ENCODE measurements at places on chromosomes 12 and 14.

DNA sequence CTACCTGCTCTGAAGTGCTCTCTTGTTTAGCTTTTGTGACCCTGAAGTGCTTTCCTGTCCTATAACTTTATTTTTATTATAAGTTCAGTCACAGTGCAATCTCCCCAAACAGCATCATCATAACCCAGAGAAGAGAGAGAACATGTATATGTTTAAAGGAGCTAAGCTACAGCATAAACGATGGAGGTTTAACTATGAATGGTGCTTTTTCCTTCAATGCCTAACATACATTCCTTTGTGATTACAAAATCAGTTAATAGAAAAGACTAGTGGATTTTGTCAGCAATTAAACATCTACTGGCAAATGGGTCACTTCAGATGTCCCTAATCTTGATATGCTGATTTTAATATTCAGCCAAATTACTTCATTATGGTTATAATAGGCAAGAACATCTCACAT is 46.4 kb downstream of the ZFYVE21 start:
- DNase-seq: no peak

GRCh38 chr12:54195737-54196347 is 7.1 kb upstream of the SMUG1 start:
- DNase-seq: no peak

- DNase-seq: no peak
Observed at GRCh38 chr14:20754308-20754707, 8.6 kb downstream of the EDDM3A start.

DNA sequence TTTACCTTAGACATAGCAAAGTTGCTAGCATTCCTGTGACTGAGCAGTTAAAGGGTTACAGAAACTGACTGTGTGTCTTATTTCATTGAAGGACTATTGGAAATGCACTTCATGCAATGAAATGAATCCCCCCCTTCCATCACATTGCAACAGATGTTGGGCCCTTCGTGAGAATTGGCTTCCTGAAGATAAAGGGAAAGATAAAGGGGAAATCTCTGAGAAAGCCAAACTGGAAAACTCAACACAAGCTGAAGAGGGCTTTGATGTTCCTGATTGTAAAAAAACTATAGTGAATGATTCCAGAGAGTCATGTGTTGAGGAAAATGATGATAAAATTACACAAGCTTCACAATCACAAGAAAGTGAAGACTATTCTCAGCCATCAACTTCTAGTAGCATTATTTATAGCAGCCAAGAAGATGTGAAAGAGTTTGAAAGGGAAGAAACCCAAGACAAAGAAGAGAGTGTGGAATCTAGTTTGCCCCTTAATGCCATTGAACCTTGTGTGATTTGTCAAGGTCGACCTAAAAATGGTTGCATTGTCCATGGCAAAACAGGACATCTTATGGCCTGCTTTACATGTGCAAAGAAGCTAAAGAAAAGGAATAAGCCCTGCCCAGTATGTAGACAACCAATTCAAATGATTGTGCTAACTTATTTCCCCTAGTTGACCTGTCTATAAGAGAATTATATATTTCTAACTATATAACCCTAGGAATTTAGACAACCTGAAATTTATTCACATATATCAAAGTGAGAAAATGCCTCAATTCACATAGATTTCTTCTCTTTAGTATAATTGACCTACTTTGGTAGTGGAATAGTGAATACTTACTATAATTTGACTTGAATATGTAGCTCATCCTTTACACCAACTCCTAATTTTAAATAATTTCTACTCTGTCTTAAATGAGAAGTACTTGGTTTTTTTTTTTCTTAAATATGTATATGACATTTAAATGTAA is 31.5 kb downstream of the MDM2 start:
- no peak for DNase-seq

GRCh38 chr12:76491292-76491691 is 68.3 kb downstream of the OSBPL8 start:
- no peak for DNase-seq

- DNase-seq: no peak
Observed at GRCh38 chr12:66596199-66596598, 82.7 kb downstream of the GRIP1 start.

GRCh38 chr14:74836251-74836960 is 39.5 kb downstream of the PROX2 start:
- DNase-seq: no peak

DNA sequence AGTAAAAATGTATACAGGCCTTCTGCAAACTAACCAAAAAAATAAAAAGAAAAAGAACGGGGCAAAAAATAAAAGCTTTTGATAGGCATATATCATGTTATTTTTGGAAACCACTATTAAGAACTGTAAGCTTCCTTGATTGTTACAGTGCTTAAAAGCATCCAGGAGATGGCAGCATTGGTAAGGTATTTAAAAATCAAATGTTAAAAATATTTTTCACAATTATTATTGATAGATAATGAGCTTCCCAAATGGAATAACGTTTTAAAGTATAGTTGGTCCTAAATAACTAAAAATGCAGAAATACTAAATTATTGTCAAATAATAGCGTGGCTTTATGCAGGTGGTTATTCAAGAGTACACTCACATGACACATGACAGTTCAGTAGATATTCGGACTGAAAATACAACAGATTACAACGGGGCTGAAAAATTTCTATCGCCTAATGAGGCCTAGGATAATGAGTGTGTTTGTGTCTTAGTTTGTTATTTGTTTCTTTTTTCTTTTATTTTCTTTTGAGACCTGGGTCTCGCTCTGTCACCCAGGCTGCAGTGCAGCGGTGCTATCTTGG is 127.2 kb upstream of the ATF7IP start:
- no peak for DNase-seq

DNA sequence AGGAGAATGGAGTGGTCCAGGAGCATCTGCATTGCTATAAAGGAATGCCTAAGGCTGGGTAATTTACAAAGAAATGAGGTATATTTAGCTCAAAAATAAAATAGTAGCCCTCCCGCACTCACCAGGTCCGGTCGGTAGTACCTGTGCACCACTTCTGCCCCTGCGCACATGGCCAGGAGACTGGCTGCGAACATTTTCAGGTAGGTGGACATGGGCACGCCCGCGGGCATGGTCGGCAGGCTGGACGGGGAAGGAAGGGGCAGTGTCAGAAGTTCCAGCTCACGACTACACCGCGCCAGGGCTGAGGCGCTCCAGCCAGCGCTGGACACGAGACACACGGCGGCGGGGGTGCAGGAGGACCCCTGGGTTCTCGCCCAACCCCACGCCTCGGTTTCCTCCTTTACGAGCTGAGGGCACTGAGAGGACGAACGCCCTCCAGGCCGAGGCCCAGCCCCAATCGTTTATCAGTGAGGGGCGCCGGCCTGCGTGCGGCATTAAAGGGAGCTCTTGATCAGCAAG is 9.1 kb upstream of the TDG start:
- no peak for DNase-seq

GRCh38 chr12:119176267-119177055 is 2.3 kb upstream of the HSPB8 start:
- DNase-seq: peak; percentile 10

DNA sequence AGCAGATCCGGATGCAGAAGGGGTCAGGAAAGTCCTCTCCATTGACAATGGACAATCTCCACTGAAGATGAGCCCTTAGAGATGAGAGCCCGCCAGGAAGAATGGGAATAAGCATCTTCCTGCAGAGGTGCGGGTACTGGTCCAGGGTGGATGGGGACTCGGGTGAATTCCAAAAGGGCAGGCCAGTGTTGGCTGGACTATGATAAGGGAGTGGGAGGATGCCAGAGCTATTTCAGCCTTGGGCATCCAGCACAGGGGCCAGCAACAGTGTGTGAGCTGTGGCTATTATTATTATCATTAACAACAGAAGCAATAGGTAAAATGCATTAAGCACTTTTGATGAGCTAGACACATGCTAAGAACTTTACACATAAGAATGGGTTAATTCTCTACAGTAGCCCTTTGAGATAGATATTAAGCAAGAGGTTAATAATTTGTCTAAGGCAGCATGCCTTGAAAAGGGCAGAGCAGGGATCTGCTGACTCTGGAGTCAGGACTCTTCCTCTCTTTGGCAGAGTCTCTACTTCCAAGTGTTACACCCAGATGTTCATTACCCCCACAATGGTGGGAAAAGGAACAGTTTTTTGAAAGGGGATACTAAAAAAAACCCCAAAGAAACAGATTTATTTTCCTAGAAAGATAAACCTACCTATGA is 55.2 kb downstream of the PRICKLE1 start:
- DNase-seq: no peak

GRCh38 chr12:34298971-34299801 is 276.9 kb downstream of the ALG10 start:
- no peak for DNase-seq

GRCh38 chr12:19415563-19415962 is 23.7 kb upstream of the AEBP2 start:
- DNase-seq: no peak

DNA sequence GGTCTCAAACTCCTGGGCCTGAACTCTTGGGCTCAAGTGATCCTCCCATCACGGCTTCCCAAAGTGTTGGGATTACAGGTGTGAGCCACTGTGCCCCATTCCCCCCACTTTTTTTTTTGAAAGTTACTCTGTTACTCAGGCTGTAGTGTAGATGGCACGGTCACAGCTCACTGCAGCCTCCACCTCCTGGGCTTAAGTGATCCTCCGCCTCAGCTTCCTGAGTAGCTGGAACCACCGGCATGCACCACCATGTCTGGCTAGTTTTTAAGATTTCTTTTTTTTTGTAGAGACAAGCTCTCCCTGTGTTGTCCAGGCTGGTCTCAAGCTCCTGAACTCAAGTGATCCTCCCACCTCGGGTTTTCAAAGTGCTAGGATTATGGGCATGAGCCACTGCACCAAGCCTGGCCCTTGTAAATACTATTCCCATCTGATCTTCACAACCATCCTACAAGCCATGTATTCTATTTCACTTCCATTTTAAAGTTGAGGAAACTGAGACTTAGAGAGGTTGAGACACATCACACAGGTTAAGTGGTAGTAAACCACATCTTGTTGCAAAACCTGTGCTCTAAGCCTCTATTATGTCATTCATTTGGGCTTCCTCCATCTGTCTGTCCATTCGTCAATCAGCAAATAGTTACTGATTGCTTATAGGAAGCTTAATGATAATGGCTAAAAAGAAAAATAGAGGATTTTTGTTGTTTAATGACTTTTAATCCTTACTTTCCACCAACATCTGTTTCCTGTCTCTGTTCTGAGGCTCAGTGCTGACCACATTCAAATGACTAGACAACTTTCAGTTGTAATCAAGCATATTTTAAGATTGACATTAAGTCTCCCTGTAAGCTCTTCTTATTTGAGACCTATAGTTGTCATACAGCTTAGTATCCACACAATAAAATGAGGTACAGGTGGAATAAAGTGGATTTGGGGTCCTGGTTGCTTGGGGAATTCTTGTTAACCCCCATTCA is 9.2 kb downstream of the ASCL4 start:
- no peak for DNase-seq

DNA sequence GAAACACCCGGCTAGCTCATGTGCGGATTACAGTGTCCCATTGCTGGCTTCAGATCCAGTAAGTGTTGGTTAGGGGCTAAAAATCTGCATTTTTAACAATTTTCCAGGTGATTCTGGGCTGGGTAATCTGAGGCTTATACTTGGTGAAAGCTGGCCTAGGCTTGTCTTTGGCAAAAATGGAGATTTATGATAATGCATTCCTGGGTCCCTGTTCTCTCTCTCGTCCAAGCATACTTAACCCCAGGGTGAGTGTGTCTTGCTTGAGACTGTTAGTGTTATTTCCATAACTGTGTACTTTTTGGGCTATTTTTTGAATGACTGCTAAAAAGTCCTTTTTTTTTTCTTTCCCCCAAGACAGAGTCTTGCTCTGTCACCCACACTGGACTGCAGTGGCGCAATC is 43.2 kb downstream of the SNAPC1 start:
- DNase-seq: no peak

DNA sequence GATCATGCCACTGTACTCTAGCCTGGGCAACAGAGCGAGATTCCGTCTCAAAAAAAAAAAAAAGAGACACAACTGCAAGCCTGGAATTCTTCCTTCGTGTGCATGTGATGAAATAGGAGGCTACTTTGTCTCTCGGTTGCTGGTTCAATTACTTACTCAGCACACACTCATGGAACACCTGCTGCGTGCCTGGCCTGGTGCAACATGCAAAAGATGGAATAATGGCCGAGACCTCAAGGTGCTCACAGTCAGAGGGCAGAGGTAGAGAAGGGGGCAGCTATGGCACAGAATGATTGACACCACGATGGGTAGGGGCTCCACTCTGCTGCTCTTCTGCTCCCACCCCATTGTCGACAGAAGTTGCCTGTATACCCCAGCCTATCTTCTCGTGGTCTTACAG is 112.3 kb downstream of the SLC15A4 start:
- no peak for DNase-seq

DNA sequence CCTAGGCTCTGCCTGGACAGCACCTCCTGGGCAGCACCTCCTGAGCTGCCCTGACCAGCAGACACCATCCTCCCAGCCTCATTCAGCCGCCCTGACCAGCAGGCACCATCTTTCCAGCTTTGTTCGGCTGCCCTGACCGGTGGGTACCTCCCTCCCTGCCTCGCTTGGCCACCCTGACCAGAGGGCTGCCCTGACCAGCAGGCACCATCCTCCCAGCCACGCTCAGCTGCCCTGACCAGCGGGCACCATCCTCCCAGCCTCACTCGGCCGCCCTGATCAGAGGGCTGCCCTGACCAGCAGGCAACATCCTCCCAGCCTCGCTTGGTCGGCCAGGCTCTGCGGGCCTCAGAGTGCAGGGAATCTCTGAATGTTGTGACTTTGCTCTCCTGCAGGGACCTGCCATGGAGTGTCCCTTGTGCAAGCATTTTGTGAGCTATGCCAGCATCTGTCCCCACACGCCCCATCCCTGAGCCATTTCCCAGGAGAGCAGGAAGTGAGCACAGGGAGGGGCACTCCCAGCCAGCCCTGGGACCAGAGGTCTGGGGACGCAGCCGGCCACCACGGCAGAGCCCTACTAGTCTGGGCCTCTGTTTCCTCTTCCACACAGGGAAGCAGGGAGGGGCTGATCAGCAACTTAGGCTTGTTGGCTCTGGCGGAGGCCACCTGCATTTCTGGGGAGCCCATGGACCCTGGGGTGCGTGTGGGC is 265.5 kb downstream of the SEC23A start:
- no peak for DNase-seq

GRCh38 chr12:3158851-3159465 is 81.8 kb downstream of the TSPAN9 start:
- DNase-seq: no peak

DNA sequence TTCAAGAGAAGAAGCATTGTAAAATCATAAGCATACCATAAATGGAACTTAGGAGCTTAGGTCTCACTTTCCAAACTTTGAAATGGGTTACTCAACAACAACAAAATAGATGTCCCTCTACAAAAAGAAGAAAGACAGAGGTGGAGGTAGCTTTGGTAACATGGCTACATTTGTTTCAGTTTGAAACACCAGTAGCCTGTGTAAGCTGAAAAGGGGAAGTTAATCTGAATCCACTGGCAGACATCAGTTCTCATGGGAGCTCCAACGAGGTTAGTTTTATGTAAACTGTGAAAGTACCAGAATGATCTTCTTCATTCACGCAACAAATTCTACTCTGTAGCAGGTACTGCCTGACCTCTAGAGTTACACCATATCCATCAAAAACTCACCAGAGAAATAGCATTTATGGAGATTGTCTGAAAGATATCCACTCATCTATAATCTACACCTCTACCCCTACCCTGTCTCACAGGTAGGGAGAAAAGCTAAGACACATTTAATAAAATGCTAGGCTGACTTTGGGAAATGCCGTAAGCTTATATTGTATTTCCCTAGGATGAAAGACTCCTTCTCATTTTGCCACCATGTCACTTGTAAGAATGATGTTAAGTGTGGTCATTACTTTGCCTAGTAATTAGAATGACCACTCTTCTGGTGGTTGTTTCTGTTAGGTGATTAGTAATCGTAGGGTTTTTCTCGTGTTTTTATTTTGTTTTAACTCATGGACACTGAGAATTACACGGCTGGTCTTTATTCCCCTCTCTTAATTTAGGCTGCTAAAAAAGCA is 224.1 kb downstream of the ASCL1 start:
- no peak for DNase-seq
